ENCODE measurements at places on chromosomes 13 and 19.

- no peak for DNase-seq
Measured at GRCh38 chr13:75946536-75947284, 310.6 kb downstream of the LMO7 start.

- no peak for DNase-seq
Measured at GRCh38 chr19:54561840-54562239, 11.8 kb upstream of the LILRA2 start.

DNA sequence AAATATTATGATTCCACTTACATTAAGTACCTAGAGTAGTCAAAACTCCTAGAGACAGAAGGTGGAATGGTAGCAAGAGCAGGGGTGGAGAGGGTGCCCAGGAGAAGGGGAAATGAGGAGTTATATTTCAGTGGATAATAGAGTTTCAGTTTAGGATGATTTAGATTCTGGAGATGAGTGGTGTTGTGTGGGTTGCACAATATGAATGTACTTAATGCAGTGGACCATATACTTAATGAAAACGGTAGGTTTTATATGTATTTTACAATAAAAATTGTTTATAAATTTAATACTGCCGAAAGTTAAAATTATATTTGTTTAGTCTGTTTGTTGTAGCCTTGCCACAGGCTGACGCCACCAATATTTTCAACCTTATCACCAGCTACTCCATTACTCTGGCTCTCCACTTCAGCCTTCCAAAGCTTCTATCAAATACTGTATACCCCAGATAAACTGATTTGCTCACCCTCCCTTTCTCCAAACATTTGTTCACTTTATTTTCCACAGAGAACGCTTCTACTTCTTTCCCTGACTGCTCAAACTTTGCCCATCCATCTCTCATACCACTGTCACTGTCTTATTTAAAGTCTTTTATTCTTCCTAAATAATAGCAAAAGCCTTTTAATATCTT, 1.4 kb upstream of the RBM26 start:
- DNase-seq = no peak

DNA sequence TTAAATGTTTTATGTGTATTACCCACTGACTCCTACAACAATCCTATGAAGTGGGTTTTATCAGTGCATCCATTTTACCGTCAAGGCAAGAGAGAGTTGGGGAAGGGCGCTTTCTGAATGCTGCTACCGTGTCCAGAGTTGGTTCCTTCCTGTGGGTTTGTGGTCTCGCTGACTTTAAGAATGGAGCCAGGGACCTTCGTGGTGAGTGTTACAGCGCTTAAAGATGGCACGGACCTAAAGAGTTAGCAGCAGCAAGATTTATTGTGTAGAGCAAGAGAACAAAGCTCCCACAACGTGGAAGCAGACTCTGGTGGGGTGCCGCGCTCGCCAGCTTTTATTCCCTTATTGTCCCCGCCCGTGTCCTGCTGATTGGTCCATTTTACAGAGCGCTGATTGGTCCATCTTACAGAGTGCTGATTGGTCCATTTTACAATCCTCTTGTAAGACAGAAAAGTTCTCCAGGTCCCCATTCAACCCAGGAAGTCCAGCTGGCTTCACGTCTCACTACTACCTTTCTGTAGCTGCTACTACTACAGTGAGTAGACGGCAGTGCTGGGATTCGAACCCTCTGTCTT, 6.1 kb downstream of the OSCAR start:
- DNase-seq = no peak

DNA sequence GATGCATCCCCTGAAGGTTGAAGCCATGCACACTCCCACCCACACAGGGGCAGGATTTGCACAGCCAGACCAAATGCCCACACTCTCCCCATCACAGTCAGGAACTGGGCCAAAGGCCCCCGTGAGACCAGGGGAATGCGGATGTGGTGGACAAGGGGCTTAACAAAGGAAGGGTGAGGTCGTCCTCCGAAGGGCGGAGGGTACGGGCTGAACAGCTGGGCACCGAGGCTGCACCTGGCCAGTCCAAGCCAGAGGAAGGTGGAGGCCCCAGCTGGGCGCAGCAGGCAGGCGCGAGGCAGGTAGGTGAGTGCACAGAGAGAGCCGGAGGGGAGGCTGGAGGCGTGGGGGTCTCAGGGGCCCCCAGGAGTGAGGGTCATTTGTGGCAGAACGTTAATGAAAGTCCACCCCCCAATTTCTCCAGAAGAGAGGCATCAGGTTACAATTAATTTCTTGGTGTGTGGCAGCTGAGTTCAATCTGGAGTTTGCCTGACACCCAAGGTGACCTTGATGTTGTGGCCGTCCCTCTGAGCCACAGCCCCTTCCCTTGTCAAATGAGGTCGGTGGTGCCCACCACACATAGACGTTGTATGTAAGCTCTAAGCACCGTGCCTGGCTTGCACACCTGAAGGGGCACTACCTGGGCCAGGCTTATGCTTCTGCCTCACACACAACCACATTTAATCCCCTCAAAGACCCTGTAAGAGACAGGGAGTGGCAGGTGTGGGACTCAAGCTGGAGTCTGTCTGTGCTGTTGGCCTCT, 2.9 kb downstream of the KLK15 start:
- DNase-seq = no peak

DNA sequence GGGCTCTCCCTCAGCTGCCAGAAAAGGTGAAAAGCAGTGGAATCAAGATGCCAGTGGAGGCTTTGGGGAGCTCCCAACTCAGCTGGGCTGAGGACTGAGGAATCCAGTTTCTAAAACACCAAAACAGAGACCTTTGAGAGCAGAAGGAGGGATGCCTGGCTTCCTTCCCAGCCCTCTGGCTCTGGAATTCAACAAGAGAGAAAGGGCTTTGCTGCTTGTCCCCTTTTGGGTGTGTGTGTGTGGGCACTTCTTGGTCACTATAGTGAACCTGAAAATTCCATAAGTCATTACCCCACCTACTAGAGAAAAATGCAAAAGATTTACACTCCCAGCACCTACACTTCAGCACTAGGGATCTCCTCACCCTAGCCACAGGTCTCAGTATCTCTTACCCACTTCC, 30.3 kb upstream of the CYP2B6 start:
- no peak for DNase-seq

- DNase-seq = no peak
Measured at GRCh38 chr19:54729416-54730188, 5.4 kb downstream of the KIR3DL3 start.

GRCh38 chr13:78658630-78659449, at the start of gene OBI1:
Gene OBI1, minus strand, starts transcription at chr13:78659155. Its CDS starts 35 bp downstream, at chr13:78659120.
- peak; percentile 63 for DNase-seq

- no peak for DNase-seq
Measured at GRCh38 chr19:8192221-8192820, 16.8 kb upstream of the CERS4 start.

DNA sequence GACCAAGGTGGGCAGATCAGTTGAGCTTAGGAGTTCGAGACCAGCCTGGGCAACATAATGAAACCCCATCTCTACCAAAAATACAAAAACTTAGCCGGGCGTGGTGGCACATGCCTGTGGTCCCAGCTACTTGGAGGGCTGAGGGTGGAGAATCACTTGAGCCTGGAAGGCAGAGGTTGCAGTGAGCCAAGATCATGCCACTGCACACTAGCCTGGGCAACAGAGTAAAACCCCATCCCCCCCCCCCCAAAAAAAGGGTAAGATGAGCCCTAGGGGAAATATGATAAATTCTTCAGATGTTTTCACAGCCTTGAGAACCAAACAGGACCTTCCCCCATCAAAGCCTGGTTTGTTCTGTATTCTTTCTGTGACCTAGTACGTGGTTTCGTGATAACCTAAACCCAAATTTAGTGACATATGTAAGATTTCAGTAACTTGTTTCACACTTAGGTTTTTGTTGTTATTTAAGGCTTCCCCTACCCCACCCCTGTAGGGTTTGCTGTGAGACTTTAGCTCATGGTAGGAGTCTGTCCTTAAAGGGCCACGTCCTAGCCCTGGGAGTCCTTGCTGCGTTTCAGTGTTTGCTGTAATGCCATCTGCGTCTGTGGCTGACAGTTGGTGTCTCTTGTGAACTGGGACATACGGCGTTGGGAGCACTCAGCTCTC, 49.6 kb downstream of the MYO9B start:
- DNase-seq = no peak

GRCh38 chr13:44045180-44045562, 165.5 kb downstream of the LACC1 start:
- no peak for DNase-seq

DNA sequence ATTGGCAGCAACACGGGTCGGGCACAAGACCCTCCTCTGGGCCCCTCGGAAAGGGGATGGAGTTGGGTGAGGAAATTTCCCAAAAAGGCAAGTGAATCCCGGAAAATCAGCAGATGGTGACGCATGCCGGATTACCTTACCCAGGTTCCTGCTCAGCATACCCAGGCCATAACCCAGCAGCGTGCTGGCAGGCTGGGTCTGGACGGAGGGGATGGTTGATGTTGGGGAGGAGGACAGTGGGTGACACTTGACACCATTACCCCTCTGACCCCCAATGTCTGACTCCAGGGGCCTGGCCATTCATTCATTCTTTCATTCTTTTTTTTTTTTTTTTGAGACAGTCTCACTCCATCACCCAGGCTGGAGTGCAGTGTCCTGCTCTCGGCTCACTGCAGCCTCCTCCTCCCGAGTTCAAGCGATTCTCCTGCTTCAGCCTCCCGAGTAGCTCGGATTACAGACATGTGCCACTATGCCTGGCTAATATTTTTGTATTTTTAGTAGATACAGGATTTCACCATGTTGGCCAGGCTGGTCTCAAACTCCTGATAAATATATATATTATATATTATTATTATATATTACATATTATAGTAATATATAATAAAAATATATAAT, 799 bp downstream of the PVR start:
- DNase-seq = no peak

DNA sequence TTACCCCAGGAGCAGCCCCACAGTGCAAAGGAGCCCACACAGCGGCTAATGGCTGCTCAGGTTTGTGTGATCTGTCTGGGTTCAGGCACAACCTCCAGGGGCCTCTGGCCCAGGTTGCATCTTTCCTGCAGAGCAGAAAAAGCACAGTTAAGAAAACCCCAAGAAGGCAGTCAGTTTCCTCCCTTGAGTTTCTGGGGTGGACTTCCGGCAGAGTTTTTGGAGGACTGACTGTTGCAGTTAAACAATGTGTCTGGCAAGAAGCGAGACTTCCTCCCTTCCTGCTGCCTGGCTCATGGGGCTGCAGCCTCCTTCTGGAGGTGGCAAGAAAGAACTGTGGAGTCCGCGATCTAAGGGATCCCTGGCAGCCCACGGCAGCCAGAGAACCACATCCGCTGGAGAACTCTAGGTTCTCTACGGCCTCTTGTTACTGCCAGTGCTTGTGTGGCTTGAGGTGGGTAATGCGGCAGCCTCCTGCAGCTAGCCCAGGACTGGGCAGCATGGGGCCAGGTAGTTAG, 114.4 kb downstream of the ZDHHC20 start:
- DNase-seq = no peak

GRCh38 chr19:47097396-47098201, 16.0 kb downstream of the ZC3H4 start:
- DNase-seq = no peak

DNA sequence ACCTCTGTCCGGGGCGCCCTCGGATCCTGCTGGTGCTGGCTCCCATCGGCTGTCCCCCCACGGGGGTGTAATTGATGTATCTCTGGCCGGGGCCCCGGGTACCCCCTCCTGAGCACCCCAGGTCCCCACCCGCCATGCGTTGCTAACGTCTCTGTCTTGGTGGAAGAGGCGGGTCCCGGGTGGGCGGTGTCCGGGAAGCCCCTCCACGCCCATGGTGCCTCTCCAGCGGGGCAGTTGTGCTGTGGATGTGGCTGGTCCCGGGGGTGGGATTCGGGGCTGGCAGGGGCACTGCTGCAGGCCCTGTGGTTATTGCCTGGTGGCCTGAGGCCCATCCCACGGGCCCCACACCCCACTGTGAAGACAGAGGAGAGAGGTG, 4.9 kb downstream of the DIRAS1 start:
- DNase-seq = no peak

DNA sequence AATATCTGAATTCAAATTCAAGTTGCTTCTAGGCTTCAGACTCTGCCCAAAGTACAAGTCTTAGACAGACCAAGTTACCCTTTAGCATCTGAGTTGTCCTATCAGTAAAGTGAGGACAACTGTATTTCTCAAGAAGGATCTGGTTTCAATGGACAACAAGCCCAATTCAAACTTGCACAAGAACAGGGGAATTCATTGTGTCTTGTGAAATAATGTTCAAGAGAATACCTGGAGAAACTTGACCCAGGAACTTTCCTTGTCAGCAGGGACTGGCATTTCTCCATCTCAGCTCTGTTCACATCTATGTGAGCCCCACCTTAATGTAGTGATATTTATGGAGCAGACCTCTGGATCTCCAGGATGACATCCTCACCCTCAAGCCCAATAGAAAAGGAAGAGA, 894.9 kb upstream of the SLC10A2 start:
- DNase-seq = no peak

GRCh38 chr19:29289020-29289419, 76.1 kb upstream of the UQCRFS1 start:
- DNase-seq = no peak

DNA sequence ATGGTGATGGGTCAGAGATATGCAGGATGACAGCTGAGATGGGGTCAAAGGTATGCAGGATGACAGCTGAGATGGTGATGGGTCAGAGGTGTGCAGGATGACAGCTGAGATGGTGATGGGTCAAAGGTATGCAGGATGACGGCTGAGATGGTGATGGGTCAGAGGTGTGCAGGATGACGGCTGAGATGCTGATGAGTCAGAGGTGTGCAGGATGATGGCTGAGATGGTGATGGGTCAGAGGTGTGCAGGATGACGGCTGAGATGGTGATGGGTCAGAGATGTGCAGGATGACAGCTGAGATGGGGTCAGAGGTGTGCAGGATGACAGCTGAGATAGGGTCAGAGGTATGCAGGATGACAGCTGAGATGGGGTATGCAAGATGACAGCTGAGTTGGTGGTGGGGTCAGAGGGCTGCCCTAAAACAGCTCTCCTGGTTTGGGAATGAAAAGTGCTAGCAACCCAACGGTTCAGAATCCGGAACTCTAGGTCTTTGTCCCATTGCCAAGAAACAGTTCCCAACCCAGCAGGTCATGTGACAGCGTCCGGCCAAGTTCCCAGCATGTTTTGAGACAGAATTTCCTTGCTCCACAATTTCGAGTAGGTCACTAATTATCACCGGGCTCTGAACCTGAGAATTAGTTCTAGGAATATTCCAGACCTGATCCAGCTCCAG, 3.2 kb downstream of the SELENOW start:
- no peak for DNase-seq

All from brain pericyte (primary cell).